ENCODE measurements at places on chromosomes 3 and 15.
A peak's percentile ranks its signal among the peaks of the same experiment; 100 is the strongest.

DNA sequence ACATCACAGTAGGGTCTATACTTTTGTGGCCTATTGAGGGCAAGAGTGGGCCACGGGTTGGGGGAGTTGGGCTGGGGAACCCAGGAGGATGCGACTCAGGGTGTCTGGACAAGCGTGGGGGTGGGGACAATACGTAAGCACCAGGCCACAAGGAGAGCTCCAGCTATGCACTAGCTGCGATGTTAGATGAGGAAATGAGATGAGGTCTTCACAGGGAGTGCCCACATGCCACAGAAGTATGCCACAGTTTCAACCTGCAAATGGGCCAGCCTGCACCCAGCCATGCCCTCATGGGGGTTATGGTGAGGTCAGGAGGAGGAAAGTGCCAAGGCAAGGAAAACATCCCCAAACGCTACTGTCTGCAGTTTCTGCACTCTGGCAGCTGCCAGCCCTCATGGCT lies 30.5 kb downstream of the CACNA2D2 start:
- no peak for DNase-seq

GRCh38 chr3:197487911-197488391 lies 67.8 kb downstream of the BDH1 start:
- no peak for DNase-seq

GRCh38 chr3:173913397-173913796 lies 515.9 kb downstream of the NLGN1 start:
- DNase-seq = no peak

DNA sequence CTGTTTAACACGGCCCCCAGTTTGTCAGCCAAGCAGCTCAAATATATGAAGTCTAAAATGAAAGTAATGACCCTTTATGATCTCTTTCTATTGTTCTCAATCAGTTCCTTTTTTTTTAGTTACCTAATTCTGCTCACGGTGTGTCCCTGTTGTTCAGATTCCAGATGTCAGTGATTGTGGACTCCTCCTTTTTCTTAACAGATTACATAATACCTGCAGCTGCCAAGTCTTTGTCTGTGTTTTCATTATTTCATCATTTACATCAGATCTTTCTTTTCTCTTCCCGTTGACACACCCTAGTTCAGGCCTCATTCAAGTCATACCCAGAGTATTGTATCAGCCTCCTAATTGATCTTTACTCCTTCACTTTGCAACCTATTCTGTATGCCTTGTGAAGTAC lies 56.1 kb upstream of the SKIL start:
- DNase-seq = peak; percentile 16

DNA sequence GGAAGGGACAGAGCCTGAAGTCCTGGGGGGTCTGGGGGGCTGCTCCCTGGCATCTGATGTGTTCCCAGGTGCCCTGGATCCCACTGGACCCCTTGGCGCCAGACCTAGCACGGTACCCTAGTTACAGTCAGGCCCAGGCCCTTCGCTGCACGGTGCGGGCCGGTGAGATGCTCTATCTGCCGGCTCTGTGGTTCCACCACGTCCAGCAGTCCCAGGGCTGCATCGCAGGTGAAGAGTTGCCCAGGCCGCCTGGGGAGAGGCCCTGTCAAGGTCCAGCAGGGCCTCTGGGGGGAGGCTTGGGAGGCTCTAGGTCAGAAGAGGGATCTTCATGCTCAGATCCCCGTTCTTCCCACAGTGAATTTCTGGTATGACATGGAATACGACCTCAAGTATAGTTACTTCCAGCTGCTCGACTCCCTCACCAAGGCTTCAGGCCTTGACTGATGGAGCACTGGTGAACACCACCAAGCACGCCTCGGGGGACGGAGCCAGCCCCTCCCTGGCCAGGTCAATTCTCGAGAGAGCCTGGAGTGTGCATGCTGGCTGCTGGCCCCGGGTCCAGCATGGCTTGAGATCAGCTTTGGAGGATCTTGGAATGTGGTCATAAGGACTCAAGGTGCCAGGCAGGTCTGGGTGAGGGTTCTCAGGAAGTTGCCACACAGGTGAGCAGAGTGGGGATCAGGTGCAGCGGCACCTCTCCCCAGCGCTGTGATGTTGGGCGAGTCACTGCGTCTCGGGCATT lies 1.8 kb upstream of the PLA2G4B start:
- no peak for DNase-seq

- no peak for DNase-seq
These were observed 91.3 kb downstream of the UACA start for GRCh38 chr15:70672081-70672480.

GRCh38 chr15:96002890-96003859 lies 327.3 kb upstream of the NR2F2 start:
- no peak for DNase-seq

DNA sequence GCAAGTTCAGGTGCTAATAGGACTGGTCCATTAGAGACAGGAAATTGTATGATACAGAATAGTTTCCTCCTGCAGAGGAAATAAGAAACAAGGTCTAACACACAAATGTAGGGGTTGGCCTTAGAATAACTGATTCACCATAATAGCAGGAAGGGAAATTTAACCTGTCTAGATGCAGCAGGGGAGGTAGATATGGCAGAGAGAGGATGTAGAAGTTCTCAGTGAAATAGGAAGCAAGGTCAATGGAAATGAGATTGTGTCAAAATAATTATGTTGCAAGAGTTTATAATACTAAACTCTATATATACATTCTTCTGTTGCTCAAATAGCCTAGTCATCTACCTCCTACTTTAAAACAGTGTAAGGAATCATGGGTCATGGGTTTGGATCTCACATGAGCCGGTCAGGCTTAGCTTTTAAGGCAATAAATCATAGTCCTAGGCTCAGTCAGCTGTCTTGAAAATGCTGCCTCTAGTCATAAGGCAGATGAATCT lies 17.0 kb downstream of the BCL2A1 start:
- DNase-seq = peak; percentile 92

DNA sequence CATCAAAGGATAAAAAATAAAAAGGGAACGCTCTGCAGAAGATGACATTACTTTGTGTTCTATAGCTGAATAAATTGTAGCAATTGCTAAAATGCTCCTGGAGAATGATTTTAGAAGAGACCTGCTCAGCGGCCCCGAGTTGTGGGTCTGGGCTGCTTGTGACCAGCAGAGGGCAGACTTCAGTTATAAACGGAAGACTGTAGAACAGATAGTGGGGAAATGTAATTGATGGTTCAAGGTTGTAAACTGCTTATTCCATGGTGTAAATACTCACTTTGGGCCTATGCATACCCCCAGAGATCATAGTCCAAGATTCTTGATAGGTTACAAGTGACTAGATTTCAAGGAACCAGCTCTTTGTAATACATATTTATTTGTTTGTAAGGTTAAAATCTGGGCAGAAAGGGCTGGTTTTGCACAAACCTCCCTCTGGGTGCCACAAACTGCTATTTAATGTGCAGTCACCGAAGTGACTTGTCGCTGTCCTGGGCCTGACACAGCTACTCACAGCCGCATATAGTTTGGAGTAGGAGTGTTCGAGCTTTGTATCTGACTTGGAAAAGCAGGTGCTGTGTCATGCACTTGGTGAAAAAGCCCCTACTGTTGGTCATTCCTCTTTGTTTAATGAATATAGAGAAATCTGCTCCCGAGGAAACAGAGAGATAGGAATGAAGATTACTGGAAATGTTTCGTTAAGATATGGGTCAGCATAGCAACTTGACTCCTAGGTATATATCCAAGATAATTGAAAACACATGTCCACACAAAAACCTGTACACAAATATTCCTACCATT lies 34.7 kb upstream of the NDUFB4 start:
- DNase-seq = peak; percentile 35

- DNase-seq = no peak
These were observed 826.3 kb downstream of the FHIT start for GRCh38 chr3:60424942-60425341.

- no peak for DNase-seq
These were observed 284.4 kb downstream of the KCNH8 start for GRCh38 chr3:19432669-19433068.

GRCh38 chr3:114721209-114721608 lies 425.9 kb downstream of the ZBTB20 start:
- DNase-seq = no peak
